ENCODE measurements at places on chromosomes 2 and 18.

DNA sequence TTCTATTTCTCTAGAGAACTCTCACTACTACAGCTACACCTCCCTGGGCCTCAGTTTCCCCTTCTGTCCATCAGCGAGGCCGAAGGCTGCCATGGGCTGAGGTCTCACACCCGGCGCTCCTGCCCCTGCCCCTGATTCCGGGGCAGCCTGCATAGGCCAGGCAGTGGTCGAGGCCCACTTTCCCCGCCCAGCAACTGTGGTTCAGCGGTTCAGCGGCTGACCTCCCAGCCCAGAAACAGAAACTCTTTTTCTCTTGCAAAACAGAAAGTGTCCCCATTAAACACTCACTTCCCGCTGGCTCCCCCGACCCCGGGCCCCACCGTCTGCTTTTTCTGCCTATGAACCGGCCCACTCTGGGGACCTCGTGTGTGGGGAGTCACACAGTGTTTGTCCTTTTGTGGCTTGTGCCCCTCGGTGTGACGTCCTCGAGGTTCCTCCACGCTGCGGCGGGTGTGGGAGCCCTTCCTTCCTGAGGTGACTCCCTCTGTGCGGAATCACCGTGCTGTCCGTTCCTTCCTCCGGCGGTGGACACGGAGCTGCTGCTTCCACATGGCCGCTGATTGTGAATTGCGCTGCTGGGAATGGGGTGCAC, 16.0 kb downstream of the PDCD1 start:
- peak; percentile 89 for DNase-seq

DNA sequence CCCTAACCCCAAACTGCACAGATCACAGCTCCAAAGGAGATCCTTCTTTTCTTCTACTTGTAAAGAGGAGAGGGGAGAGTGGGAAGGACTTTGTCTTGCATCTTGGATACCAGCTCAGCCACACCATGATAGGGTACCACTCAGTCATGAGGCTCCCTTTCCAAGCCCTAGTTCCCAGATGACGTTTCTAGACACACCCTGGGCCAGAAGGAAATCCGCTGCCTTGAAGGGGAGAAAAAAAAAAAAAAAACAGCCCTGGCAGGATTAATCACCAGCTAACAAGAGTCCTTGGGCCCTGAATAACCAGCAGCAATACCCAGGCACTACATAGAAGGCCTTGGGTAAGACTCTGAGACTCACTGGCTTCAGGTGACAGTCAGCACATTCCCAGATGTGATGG, 36.9 kb downstream of the ST8SIA3 start:
- DNase-seq = no peak

GRCh38 chr2:137865954-137866540, 98.2 kb upstream of the HNMT start:
- peak; percentile 25 for DNase-seq

GRCh38 chr18:22469061-22469734, 51.5 kb upstream of the CTAGE1 start:
- no peak for DNase-seq

- peak; percentile 57 for DNase-seq
Measured at GRCh38 chr18:32930695-32931301, 158.0 kb upstream of the KLHL14 start.

- no peak for DNase-seq
Measured at GRCh38 chr18:38427736-38428135, 862.1 kb upstream of the CELF4 start.

- DNase-seq = no peak
Measured at GRCh38 chr18:42038936-42039335, 83.9 kb downstream of the PIK3C3 start.

DNA sequence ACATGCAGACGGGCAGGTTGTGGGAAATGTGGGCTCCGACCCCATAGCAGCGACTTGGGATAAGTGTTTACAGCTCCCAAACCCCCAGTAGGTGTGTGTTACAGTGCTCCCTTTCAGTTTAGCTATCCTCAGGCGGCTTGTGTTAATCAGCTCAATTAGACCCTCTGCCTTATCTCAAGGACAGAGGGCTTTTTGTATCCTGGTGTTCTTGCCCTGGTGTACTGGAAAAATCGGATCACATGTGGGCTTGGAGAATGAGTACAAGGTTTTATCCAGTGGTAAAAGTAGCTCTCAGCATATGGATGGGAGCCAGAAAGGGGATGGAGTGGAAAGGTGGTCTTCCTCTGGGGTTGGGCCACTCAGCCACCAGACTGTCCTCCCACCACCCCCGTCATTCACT, 264.7 kb upstream of the SYT4 start:
- no peak for DNase-seq

- DNase-seq = no peak
Measured at GRCh38 chr2:46964835-46965560, 49.4 kb upstream of the MCFD2 start.

- DNase-seq = no peak
Measured at GRCh38 chr2:57570961-57571360, 475.6 kb upstream of the VRK2 start.

- peak; percentile 34 for DNase-seq
Measured at GRCh38 chr2:24972315-24972961, 683 bp upstream of the DNAJC27 start.

DNA sequence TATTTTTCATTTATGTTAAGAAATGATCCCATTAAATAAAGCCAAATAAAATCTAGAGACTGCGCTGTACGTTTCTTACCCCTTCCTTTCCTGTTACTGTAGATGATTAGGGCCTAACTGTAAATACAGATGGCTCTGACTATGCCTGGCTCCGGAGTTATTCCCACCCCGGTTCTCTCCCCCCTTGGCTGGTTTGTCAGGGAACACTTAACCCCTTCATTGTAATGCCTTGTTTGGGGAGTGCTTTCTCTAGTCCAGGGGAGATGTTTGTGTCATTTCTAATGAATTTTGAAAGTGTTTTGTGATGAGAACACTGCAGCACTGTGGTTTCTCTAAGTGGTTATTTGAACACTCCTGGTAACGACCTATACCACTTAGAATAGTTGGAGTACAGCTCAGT, 8.8 kb downstream of the UNC50 start:
- DNase-seq = no peak

- no peak for DNase-seq
Measured at GRCh38 chr18:13280070-13280795, 61.7 kb downstream of the LDLRAD4 start.

DNA sequence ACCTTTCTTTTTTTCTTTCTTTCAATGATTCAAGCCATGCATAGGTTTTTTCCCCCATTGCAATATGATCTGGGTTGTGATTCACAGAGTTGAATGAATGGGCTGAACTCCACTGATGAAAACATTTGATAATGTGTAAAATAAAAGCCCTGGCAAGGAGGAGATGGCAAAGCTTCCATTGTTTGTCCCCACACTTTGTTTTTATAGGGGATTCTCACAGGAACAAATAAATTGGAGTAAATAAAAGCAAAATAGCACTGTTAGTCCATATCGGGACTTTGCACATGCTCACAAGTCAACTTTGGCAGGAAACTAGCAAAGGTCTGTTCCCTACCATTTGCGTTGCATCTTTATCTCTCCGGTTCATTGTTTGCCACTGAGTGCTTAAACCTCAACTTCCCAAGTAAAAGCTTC, 55.7 kb downstream of the MEIS1 start:
- no peak for DNase-seq
